SHP77 (cell line): ENCODE measurements at places on chromosomes 12 and 14.

- peak; percentile 76 for DNase-seq
Observed at GRCh38 chr12:62919838-62920237, 15.1 kb downstream of the PPM1H start.

DNA sequence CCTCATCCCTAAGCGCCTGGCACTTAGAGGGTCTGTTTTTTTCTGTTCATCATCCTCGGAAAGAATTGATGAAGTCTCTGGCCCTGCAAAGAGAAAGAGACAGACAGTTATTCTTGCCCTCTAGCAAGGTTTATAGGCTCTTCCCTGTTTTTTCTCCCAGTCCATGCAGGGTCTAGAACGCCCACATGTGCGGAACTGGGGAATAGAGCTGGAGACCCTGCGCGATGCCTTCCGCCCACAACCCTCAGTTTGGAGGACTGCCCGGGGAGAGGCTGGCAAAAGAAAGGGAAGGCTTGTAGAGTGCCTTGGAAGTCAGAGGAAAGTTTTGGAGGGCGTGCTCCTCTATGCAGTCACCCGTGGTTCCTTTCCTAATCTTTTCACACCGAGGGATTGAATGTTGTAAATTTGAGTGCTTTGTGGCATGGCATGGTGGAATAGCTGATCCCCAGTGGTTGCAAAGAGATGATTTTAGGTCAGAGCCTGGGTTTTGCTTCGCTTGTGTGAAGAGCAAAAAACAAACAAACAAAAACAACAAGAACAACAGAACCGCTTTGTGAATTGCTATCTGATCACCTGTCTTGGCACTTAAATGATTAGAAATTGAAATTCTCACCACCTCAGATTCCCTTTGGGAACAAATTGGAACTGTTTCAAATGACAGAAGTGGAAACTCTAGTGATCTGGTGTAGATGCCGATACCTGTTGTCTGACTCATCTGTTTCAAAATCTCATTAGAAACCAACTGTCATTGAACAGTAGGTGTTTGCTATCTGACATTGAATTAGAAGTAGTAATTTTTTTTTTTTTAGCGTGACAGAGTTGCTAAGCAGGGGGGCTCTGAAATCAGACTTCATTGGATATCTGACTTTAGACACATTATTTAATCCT is 947 bp downstream of the GAS2L3 start:
- DNase-seq = peak; percentile 25

DNA sequence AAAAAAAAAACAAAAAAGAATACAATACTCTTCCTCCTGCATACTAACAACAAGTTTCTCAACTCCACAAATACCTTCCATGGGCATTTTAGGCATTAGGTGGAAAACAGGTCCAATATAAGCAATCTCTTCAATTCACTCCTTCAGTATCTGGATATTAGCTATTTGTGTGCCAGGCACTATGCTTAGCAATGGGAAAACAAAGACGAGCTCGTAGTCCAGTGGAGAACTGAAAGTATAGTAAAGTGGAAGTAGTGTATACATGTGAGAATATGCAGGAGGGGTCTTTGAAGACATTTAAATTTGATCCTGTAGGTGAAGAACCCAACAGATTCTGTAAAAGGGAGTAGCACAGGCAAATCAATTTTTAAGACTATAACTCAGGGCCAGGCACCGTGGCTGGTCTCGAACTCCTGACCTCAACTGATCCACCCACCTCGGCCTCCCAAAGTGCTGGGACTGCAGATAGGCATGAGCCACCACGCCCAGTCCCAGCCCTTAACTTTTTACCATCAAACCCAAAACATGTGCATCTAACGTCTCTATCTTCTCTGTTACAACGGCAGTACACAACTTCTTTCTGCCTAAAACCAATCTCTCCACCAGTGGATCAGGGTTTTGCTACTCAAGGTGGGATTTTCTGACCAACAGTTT is 10.6 kb downstream of the HECTD1 start:
- DNase-seq = no peak

DNA sequence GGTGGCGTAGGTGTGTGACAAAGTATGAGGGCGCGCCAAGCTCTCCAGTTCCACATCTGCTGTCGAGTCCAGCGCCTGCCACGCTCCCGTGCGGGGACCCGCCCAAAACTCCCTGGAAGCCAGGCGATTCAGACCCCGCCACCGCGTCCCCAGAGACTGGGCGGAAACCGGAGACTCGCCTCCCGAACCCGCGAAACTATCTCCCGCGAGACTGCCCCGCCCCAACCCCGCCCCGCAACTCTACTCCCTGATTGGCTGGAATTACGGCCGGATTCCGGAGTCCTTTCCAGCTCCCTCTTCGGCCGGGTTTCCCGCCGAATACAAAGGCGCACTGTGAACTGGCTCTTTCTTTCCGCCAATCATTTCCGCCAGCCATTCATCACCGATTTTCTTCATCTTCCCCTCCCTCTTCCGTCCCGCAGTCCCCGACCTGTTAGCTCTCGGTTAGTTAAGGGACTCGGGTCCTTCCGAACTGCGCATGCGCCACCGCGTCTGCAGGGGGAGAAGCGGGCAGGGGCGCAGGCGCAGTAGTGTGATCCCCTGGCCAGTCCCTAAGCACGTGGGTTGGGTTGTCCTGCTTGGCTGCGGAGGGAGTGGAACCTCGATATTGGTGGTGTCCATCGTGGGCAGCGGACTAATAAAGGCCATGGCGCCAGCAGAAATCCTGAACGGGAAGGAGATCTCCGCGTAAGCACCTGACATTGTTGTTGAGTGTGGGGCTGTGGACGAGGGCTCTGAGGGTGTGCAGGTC is at the start of gene MTHFD1:
Gene MTHFD1, plus strand, starts transcription at position 572 of the 751 bp plus-strand sequence. Its CDS starts 75 bp downstream, at position 647.
- DNase-seq = peak; percentile 99

GRCh38 chr14:32939254-32940065 is 781 bp downstream of the NPAS3 start:
- DNase-seq = peak; percentile 83

GRCh38 chr14:99995700-99996356 is 69.4 kb upstream of the EVL start:
- peak; percentile 37 for DNase-seq

GRCh38 chr14:29927376-29928116 is at the start of gene PRKD1:
TSS of gene PRKD1 (minus strand) at chr14:29927847.
- DNase-seq = peak; percentile 57

DNA sequence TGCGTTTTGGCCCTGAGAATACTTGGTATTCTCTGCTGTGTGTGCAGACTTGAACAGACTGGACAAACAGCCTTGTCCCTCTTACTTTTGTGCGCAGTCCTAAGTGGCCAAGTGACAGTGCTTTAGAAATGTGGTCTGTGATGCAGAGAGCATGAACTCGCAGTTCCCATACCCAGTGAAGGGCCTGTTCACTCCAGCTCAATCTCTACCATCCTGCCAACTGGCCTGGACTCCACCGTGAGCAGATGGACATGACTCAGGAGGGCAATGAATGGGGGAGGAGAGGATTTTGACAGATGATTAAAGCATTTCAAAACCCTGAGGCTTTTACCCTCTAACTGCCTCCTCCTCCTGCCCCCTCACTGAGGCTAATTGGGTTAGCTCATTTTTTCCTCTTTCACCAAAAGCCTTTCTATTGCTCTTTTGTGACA is 62.5 kb upstream of the PYGL start:
- peak; percentile 71 for DNase-seq

DNA sequence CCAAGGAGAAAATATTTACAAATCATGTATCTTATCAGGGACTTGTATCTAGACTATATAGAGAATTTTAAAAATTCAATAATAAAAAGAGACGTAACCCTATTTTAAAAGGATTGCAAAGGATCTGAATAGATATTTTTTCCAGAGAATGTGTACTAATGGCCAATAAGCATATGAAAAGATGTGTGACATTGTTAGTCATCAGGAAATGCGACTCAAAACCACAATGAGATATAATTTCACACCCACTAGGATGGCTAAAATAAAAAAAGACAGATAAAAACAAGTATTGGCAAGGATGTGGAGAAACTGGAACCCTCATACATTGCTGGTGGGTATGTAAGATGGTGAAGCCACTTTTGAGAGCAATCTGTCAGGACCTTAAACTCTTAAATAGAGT is 141.9 kb upstream of the BMP4 start:
- no peak for DNase-seq

- no peak for DNase-seq
Observed at GRCh38 chr12:12582193-12582881, 19.7 kb upstream of the DUSP16 start.

GRCh38 chr12:22083167-22083566 is 37.1 kb downstream of the CMAS start:
- DNase-seq = no peak

- DNase-seq = no peak
Observed at GRCh38 chr14:35155962-35156361, 33.6 kb downstream of the PRORP start.

DNA sequence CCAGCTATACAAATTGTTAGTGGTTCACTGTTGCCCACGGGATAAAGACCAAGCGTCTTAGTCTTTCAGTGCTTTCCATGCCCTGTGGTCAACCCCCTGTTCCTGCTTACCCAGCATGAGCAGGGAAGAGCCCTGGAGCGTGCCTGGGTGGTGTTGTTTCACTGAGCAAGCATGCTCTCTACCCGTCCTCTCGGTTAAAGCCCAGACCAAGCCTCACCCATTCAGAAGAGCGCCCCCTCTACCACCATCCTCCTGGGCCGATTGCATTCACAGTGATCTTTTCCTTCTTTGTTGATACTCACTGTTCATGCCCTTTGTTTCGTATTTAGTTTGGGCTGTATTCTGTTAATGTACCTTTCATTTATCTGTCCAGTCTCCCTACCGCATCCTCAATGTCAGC is 25.1 kb downstream of the DYRK4 start:
- no peak for DNase-seq

DNA sequence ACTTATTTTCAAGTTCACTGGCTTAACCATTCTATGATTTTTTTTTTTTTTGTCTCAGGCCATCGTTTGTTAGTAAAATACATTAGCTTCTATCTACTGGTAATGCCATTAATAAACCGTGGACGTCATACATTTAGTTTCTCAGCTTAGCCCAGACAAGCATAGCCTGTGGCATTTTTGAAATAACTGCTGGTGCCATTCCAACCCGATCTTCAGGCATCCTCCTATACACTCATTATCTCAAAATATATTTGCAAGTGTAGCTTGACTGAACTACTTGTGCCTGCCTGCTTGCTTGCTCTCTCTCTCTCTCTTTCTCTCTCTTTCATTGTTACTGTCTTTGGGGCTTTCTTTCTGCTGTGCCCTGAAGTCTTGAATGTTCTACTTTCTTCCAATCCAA is 12.7 kb upstream of the MBIP start:
- no peak for DNase-seq

DNA sequence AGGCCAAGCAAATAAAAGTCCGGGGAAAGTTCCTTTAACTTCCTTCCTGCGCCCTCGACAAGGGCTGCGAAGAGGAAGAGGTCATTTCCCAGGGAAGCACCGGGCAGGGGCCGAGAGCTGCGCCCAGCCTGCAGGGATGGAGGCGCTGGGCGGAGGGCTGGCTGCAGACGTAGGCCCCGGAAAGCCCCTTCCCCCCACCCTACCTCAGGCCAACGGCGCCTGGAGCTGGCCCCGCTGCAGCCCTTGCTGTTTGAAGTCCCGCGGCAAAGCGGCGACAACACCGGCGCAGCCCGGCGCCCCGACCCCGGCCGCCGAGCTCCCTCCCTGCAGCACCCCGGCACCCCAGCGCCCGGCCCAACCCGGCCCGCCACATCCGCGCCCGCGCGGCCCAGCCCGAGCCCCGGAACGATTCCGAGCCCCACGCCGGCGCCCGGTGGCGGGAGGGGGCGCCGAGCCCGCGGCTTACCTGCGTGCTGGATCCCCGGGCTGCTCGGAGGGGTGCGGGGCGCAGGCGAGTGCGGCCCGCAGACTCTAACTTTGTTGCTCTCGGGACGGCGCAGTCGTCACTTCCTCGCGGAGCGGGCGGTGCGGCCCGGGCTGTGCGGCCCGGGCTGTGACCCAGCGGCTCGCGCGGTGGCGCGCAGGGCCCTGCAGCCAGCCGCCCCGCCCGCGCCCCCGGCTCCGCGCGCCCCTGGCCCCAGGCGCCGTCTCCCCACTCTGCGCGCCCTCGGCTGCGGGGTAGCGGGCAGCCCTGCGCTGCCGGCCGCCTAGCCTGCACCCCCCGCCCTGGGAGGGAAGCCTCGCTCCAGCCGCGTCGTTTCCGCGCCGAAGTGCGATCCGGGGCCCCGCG is 64.8 kb upstream of the PTGR2 start:
- DNase-seq = no peak

DNA sequence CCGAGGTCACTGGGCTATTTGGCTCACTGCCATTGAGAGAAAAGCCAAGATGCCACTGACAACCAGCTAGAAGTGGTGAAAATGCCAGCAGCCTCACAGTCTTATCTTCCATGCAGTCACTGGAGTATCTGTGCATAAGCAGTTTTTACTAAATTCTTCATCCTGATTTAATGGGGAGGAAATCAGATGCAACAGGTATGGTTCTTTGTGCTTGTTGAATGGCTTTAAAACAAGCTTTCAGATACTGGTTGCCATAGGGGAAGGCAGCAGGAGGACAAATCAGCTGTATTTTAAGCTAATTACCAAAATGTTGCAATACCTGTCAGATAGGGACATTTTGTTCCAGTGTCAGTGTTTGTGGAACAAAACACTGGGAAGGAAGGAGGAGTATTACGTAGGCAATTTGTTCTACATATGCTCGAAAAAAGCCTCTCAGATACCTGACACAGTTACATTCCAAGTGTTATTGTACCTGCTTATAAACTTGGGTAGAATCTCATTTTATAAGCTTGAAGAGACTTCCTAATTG is 54.1 kb upstream of the ARHGAP5 start:
- no peak for DNase-seq

- DNase-seq = no peak
Observed at GRCh38 chr14:30496852-30497251, 62.1 kb upstream of the G2E3 start.

DNA sequence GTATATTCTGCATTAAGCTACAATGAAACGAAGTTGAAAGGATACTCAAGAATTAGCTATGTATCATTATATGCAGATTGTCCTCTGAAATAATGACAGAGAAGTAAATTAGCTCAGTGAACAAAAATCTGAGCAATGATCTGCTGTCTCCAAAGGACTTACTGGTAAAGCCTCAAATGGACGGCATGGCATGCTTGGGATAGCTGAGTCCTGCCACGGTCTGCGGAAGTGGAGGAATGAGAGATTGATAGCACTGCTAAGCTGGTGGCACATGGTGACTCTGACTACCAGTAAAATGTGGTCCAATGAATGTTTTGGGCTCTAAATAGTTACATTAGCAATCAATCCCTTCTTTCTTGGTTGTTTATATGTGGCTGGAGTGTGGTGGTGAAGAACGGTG is 3.7 kb upstream of the DENND5B start:
- DNase-seq = no peak

DNA sequence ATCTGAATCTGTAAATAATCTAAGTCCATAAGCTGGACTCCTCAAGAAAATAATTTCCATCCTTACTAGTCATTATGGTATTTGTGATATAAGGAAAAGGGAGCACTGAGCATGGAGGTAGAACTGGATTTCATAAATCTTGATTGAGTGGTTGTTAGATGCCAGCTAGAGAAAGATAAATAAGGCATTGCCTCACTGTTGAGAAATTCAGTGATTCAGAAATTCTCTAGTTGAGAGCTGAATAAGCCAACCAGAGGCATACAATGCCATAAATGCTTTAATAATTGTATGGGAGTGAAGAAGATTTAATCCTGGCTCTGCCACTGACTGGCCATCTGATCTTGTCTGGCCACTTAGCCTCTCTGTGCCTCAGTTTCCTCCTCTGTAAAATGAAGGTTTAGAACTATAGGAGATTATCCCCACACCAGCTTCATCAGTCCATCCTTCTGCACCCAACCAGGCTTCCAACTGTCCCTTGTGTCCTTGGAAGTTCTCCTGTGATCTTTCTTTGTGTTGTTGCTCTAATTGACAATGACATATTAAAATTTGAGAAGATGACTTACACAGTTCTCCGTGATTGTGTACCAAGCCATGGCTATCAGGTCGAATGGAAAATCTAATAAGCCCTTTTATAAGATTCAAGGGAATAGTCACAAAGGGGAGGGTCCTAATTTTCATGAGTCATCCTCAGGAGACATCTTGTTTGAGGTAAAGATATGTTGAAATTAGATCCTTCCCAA is 394.3 kb downstream of the EGLN3 start:
- no peak for DNase-seq
